ENCODE measurements at places on chromosomes 2 and 18.

GRCh38 chr2:233410196-233410760 is 56.0 kb downstream of the DGKD start:
- no peak for DNase-seq

- no peak for DNase-seq
Observed at GRCh38 chr2:55961318-55961911, 37.8 kb upstream of the EFEMP1 start.

DNA sequence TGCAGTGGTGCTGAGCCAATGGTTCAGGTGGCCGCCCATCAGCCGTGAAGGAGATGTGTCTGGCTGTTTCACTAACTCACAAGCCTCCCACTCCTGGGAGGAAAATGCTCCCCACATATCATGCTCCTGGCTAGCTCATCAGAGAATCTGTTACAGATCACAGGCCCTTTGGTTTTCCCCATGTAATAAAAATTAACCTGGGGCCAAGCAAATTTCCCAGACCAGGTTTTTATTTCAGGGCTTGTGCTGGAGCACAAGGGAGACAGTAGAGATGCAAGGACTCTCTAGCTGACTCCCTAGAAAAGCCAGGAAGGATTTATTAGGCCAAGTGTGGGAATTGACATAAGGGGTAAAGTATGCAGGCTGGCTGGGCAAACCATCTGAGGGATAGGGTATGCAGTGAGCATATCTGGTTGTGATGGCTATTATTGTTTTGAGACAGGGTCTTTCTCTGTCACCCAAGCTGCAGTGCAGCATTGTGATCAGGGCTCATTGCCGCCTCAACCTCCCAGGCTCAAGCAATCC is 40.6 kb upstream of the CCBE1 start:
- DNase-seq: no peak

GRCh38 chr2:165911981-165912380 is 41.6 kb downstream of the TTC21B start:
- no peak for DNase-seq

GRCh38 chr2:50556934-50557575 is 474.9 kb downstream of the NRXN1 start:
- no peak for DNase-seq

DNA sequence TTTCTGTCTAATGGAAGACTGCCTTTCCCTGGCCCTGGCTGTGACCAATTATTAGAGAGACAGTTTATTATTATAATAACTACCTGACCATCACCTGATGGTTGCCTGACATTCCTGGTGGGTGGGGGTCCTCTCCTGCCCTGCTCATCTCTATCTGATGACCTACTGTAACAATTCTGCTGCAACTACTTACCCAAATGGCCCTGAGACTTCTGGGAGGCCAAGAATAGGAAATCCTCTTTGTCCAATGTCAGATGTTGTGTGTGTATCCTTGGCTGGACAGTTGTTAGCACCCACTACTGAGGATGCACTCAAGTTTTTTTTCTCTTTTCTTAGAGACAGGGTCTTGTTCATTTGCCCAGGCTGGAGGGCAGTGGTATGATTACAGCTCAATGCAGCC is 110.3 kb downstream of the DDX1 start:
- DNase-seq: no peak

GRCh38 chr2:195425328-195425727 is 231.7 kb upstream of the SLC39A10 start:
- no peak for DNase-seq

DNA sequence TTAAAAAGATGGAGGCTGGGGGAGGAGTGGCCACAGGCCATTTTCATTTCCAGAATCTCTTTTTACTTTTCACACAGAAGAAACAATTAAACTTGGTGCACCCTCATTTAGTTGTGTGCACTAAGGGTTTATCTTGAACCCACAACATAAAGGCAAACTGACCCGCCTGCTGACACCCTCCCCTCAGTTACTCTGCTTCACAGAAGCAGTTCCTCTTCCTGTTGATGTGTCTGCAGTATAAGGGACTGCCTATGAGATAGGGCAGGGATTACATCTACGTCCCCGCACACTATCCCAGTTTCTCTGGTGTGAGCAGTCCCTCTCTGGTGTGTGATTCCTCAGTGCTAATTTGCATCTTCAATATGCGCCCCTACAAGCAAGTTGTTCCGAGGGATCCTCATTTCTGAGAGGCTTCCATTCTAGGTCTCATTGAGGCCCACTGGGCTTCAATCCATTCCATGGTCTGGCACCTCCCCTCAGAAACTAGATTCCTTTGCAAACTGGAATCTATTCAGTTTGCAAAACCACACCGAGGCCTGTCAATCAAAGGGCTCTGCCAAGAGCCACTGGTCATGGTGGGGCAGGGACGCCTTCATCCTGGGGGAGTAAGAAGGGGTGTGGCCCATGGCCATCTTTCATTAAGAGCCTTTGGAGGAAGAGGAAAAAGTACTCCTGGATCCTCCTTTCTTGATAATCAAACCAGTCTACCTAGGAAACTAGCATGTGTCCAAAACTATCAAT is 12.3 kb downstream of the CREG2 start:
- DNase-seq: no peak
